Cortex of kidney (tissue), 1 donor: ENCODE measurements at places on chromosomes 3 and 15.

DNA sequence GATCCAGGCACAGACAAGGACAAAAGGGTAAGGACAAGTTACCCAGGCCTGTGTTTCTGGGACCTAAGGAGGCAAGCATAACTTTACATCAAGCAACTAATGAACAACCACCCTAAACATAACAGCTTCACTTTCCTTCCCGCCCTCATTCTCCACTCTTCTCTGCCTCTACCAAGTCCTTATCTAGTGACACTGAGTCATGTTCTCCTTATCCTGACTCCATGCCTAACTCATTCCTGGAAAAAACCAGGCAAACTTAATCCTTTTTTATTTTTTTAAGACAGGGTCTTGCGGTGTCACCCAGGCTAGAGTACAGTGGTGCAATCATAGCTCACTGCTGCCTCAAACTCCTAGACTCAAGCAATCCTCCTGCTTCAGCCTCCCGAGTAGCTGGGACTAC lies 44.5 kb downstream of the TMEM44 start:
- no peak for DNase-seq

- no peak for DNase-seq
Measured at GRCh38 chr3:81891055-81891895, 129.8 kb upstream of the GBE1 start.

- DNase-seq, result no peak
Measured at GRCh38 chr3:184380185-184380626, 352 bp downstream of the CHRD start.

GRCh38 chr3:24830230-24831152 lies 335.8 kb upstream of the THRB start:
- DNase-seq, result no peak

- no peak for DNase-seq
Measured at GRCh38 chr3:37703626-37704025, 158.1 kb upstream of the CTDSPL start.

- no peak for DNase-seq
Measured at GRCh38 chr15:41408234-41408641, 5.9 kb upstream of the NDUFAF1 start.

DNA sequence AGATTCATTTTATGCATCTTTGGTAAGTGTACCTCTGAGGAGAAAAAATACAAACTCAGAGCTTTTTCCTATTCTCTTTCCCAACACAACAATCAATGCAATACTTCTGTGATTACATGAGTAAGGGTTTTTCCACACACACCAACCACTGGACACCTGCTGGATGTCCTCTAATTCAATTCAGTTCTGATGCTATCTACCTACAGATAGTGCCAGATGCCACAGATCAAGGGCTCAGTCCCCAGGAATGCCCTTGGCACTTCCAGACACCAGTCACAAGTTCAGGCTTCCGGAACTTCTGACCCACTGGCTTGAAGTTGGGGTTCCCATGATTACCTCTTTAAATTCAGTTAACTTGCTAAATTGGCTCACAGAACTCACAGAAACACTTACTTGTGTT lies 511.5 kb downstream of the AGBL1 start:
- no peak for DNase-seq

DNA sequence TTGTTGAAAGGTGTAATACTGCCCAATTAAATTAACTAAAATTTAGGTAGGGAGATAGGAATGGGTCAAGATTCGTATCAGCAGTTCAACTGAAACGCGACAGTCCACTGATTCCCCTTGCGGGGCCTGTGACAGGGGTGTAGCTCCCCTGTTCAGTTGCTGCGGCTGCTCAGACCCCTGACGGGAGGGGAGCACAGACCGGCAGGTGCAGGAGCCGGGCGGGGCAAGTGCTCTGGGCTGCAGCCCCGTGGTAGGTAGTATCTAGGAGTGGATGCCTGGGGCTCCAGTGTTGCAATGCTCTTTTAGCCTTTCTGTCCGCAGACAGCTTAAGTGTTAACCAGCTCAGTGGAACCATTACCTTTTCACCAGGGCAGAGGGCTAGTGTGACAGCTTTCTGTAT lies 164.9 kb downstream of the ROBO2 start:
- no peak for DNase-seq

- no peak for DNase-seq
Measured at GRCh38 chr15:70484993-70485392, 278.4 kb downstream of the UACA start.

DNA sequence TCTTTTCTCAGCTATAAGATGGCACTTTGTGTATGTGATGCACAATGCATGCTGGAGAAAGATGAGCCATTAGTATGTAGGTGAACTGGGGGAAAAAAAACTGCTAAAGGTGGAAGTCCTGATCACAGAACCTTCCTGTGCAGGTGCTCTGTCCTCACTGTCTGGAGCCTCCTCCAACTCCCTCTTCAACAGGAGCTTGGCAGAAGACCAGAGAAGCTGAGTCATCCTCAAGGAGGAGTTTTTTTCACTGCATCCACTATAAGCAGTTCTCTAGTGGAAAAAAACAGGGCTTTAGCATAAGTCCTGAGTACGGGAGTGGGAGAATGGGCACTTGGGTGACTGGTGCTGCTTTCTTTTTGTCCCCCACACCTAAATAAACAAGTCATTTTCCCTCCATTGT lies 168.4 kb upstream of the CADPS start:
- DNase-seq, result no peak

- no peak for DNase-seq
Measured at GRCh38 chr3:107241217-107241616, 136.0 kb upstream of the CCDC54 start.

GRCh38 chr3:171470714-171471227 lies 10.6 kb upstream of the TNIK start:
- DNase-seq, result no peak
